Activated CD8-positive, alpha-beta memory T cell treated with anti-CD3 and anti-CD28 coated beads for 36 hours (primary cell): ENCODE measurements at places on chromosomes 1 and 21. TPM values are rescaled to one million over a fixed set of nuclear protein-coding genes. Genes with fewer than 3 reads are reported as not detected.

Gene RBP7
- total RNA-seq, result not detected

Gene TRIM17
- total RNA-seq, result 3.2 TPM

Gene CLCA4
- total RNA-seq, result not detected

Gene DNAJC6
- 4.8 TPM for total RNA-seq

Gene IL20
- not detected for total RNA-seq

Gene LRRC39
- 0.52 TPM for total RNA-seq

Gene RGS4
- total RNA-seq, result not detected

Gene CYB5RL
- total RNA-seq, result 13.8 TPM

Gene CFHR3
- total RNA-seq, result not detected

Gene PLEKHA6
- 0.25 TPM for total RNA-seq

Gene LEFTY2
- not detected for total RNA-seq

Gene NES
- not detected for total RNA-seq

Gene PPIE
- total RNA-seq, result 66.0 TPM

Gene NOC2L
- 192 TPM for total RNA-seq

Gene B4GALT2
- 45.4 TPM for total RNA-seq

Gene CD52
- total RNA-seq, result 254 TPM

Gene HCRTR1
- not detected for total RNA-seq
